Stimulated activated naive B cell treated with anti-CD40 and anti-IgM and Interleukin-4, amounts not matched to agents 10 μg/mL and 1 μg/mL and 100 μg/mL, for 72 hours (primary cell): ENCODE measurements at places on chromosomes 2 and 18.

DNA sequence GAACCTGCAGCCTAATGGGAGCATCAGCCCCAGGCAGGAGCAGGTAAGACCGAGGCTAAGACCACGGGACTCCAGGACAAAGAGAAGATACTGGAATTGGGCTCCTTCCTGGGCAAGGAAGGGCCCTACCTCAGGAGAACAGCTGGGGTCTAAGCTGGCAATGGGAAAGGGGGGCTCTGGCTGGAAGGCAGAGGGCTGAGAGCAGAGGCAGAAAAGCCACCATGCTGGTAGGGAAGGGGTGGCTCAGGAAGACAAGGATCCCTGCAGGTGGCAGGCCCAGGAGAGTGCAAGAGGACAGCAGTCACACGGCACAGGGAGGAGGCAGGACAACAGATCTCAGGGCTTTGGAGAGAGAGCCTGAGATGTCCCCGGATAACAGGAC, 203.5 kb downstream of the NDUFA10 start:
- no peak for DNase-seq

DNA sequence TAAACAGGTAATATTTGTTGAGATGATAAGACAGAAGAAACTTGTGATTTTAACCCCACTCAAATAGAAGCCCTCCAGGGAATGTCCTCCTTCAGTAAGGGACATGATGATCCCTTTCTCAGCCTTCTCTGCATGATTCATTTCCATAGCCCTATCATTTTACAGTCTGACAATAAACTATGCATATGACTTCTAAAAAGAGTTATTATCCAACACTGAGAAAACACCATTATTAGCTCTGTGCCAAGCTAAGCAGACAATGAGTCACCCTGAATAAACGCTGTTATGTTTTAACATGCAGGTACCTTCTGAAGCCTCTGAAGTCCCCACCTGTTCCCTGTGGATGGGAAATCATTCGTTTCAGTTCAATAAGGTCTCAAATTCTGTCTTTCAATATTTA, 54.7 kb downstream of the DTNB start:
- no peak for DNase-seq

- peak; percentile 3 for DNase-seq
These were observed 101.9 kb downstream of the NOL4 start for GRCh38 chr18:34122724-34123334.

- DNase-seq: no peak
These were observed 444.9 kb downstream of the ARHGAP15 start for GRCh38 chr2:143574069-143574468.

DNA sequence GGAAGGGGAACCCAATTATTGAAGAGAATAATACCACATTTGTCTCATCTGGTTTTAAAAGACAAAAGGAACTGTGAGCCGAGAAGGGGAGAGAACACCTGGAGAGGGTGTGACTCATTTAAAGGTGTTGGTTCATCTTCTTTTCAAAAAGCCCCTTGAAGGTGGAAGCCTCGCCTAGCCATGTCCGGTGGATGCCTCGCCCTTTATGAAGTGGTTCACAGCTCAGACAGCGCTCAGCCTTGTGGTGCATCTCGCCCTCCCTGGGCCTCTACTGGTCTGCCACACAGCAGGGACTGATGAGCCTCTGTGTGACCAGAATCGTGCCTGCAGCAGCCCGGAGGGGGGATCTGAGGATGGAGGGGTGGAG, 290.0 kb upstream of the CXCR4 start:
- no peak for DNase-seq

GRCh38 chr18:75544496-75544895, 117.0 kb upstream of the SMIM21 start:
- DNase-seq: no peak
